Tongue (tissue), 3 donors: ENCODE measurements at places on chromosomes 11 and 22.
A peak's percentile ranks its signal among the peaks of the same experiment; 100 is the strongest.

- no peak for DNase-seq
These were observed 37.1 kb upstream of the EED start for GRCh38 chr11:86207413-86207812.

- no peak for DNase-seq
These were observed 14.6 kb downstream of the MN1 start for GRCh38 chr22:27786965-27787364.

- DNase-seq, result no peak
These were observed 68.3 kb upstream of the CTSC start for GRCh38 chr11:88405853-88406252.

GRCh38 chr22:43128928-43129424, 14.2 kb downstream of the MCAT start:
- peak; percentile 54 for DNase-seq

GRCh38 chr11:129281471-129282415, 89.6 kb upstream of the ARHGAP32 start:
- DNase-seq, result no peak

DNA sequence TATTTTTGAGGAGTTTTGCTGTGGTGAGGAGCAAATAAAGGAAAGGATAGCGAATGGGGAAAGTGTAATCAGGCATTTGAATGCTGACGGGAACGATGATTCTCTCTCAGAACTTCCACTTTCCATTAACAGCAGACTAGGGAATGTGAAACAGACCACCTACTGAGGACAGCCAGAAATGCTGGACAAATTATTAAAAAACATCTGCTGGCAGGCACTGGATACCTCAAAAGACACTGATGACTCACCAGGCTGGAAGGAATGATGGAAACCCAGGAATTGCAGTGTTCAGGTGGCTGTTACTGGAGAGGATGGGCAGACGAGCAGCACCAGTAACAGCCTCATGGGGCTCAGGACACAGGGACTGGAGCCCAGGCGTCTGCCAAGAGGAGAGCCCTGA, 33.4 kb downstream of the PLA2G6 start:
- no peak for DNase-seq

GRCh38 chr11:19116276-19116970, 545 bp upstream of the ZDHHC13 start:
- no peak for DNase-seq

DNA sequence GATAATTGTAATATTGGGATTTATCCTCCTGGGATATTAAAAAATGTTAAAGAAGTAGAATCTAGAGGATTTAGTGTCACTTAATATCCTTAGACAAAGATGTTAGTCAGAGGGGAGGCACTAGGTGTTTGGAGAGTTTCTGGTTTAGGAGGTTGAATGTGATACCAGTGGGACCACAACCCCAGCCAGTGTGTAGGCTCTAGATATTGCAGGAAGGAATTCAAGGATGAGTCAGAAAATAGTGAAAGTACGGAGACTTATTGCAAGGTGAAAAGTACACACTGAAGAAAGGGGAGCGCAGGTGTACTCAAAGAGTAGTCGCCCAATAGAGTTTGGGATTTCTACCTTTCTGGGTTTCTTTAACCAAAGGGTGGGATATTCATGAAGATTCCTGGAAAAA, 5.7 kb upstream of the TMEM41B start:
- no peak for DNase-seq
